Frontal cortex (tissue), 4 donors: ENCODE measurements at places on chromosomes 6 and 20.

- DNase-seq, result no peak
Measured at GRCh38 chr6:44263354-44264100, 1.8 kb downstream of the NFKBIE start.

GRCh38 chr6:147806697-147807096 is 298.2 kb downstream of the SAMD5 start:
- DNase-seq, result no peak

GRCh38 chr20:41050361-41051008 is 21.9 kb downstream of the TOP1 start:
- no peak for DNase-seq

GRCh38 chr6:128118401-128118800 is 217.5 kb upstream of the THEMIS start:
- no peak for DNase-seq

GRCh38 chr6:30483677-30484279 is 5.5 kb upstream of the HLA-E start:
- peak; percentile 57 for DNase-seq

GRCh38 chr6:95318137-95318536 is 259.2 kb upstream of the MANEA start:
- no peak for DNase-seq

DNA sequence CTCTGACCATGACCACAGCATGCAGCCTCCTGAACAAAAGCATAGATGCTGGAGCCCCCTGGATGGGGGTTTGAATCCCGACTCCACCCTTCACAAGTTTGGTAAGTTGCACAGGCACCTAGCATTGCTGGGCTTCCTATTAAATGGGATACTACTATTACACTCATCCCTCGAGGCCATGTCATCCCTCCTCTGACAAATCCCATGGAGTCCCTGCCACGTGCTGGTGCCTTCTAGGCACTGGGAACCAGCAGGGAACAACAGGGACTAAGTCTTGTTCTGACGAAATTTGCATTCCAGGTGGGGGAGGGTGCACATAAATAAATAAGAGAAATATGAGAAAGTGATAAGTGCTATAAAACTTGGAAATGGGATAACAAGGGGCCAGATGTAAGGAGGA is 15.3 kb upstream of the SIRPA start:
- no peak for DNase-seq

DNA sequence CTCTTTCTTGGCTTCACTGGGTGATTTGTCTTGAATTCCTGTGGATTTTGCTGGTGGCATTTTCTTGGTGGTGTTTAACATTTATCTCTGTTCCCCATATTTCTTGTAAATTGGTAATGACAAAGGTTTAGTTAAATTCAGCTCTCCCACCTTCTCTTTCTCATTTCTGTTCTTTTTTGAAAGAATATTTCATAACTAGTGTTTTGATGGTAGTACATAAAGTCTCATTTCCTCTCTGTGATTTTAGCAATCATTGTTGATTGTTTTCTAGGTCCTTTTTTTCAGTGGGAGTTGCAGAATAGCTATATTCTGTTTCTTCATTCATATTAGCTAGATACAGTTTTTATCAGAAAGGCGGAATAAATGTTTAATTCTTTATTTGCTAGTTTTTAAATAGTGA is 73.1 kb downstream of the QKI start:
- no peak for DNase-seq

DNA sequence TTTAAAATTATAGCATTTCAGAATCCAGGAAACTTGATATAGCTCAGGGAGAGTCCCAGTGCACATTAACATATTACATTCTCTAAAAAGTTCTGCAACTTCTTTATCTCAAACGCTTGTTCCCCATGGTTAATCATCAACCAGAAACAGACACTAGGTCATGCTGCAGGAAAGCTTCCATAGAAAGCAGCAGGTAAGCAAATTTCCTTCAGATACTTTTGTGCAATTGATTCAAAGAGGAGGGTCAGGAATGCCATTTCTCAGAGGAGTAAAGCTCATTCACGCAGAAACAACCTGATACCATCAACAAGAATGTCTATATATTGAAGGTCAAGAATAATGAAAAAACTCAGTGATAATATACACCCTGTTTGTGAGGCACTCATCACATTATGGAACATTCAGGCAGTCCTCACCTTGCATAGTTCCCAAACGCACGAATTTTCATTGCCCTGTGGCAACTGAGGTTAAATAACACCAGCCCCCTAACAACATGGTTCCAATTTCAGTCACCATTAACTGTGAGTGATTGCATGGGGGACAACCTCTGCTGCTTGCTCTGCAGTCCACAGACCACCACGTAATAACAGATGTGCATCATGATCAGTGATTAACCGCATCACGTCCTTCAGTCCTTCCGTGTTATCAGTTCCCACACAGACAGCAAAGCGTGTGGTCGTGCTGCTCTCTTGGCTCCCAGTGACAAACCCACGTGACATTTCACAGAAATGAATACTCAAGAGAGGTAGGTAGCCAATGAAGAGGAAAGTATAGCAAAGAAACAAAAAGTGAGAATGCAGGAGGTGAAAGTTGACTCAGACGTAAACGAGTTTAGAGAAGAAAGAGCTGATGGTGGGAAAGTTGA is 95.7 kb downstream of the LY86 start:
- DNase-seq, result no peak

- DNase-seq, result no peak
Measured at GRCh38 chr6:80276861-80277260, 170.4 kb downstream of the BCKDHB start.

DNA sequence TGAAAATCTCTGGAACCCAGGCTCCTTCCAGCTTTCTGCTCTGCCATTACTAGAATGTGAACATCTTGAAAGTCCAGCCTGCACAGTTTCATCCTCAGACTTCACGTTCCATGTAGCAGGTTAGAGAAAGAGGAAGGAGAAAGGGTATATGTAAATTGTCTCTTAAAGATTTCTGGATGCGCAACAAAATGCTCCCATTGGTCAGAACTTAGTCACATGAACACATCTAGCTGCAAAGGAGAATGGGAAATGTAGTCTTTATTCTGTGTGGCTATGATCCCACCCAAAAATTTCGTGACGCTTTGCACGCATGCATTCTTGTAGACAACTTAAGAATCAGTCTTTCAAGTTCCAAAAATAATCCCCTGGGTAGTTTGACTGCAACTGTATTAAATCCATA is 46.4 kb upstream of the CHD6 start:
- DNase-seq, result no peak

GRCh38 chr6:45493761-45494160 is 116.0 kb upstream of the SUPT3H start:
- no peak for DNase-seq

DNA sequence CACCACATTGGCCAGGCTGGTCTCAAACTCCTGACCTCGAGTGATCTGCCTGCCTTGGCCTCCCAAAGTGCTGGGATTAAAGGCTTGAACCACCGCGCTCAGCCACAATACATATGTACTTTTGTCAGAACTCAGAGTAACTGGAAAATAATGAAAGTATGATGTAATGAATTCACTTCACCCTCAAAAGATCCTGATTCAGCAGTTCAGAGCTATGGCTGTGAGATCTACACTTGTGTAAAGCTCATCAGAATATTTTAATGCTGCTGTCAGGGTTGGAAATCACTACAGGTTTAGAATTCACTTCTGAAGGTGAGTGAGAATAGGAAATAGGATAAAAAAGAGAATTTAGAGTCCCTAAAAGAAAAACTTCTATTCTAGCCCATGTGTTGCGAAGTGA is 464.5 kb upstream of the NRSN1 start:
- no peak for DNase-seq

- DNase-seq, result peak; percentile 57
Measured at GRCh38 chr20:4170621-4171537, 155.5 kb upstream of the RNF24 start.

GRCh38 chr6:161446296-161446925 is 172.6 kb upstream of the AGPAT4 start:
- no peak for DNase-seq

GRCh38 chr20:57417051-57417689 is 26.0 kb downstream of the RBM38 start:
- DNase-seq, result no peak

GRCh38 chr6:124990988-124991387 is 28.8 kb downstream of the RNF217 start:
- DNase-seq, result no peak

- no peak for DNase-seq
Measured at GRCh38 chr20:35187584-35188190, 15.8 kb downstream of the PROCR start.

GRCh38 chr20:6679086-6679485 is 88.4 kb upstream of the BMP2 start:
- no peak for DNase-seq

- DNase-seq, result no peak
Measured at GRCh38 chr20:38117205-38117604, 47.9 kb downstream of the TGM2 start.
